Stimulated activated CD8-positive, alpha-beta memory T cell treated with anti-CD3 and anti-CD28 coated beads, Interleukin-15, amount 100 ng/mL, for 4 hours (primary cell): ENCODE measurements at places on chromosomes 4 and X.
A peak's percentile ranks its signal among the peaks of the same experiment; 100 is the strongest.

GRCh38 chr4:81684352-81684751 is 212.6 kb upstream of the RASGEF1B start:
- DNase-seq = no peak

GRCh38 chr4:7358100-7358735 is 76.5 kb downstream of the PSAPL1 start:
- no peak for DNase-seq

DNA sequence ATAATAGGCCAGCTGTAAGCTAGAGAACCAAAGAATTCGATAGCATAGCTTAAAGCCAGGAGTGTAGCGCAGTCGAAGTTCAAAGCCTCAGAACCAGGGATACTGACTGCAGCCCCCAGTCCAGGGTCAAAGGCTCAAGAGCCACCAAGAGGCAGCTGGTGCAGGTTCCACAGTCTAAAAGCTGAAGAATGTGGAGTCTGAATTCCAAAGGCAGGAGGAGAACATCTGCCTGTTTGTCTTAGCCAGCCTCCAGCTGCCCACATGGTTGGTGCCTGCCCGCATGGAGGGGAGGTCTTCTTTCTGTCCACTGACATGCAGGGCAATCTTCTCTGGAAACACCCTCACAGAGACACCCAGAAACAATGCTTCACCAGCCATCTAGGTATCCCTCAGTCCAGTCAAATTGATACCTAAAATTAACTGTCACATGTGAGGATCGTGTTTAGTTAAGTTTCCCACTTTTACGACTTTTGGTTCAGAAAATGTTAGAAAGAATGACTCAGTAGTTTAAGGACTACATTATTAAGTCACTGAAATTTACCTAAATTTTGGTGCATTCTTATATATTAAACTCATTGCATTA is 52.8 kb upstream of the RHOH start:
- no peak for DNase-seq

DNA sequence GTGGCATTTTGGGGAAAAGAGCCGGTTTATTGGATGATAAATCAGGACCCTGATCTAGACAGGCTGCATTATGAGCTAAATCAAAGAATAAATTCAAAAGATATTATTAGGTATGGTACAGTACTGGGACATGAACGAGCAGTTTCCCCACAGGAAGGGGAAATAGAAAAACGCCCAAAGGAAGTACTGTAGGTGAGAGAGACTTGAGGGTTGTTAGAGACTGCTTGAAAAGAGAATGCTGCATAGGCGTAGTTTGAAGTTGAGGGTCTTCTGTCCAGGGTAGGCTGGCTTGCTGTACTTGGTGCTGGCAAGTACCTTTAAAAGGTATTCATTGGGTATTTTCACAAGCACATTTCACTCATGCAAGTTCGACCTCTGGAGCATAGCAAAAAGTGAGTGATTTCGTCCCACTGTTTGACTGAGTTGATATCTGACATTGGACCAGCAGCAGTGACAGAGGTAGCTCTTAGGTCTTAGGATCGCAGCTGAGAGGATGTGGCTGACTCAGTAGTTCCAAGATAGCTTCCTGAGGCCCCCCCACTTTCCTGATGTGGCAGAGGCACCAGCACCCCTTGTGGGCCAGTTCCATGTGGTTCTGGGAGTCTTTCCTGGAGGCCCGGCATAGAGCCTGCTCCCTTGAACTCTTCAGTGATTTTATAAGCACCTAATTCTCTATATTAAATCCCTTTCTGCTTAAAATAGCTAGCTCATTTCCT is 64.3 kb downstream of the TMEM131L start:
- DNase-seq = peak; percentile 15

DNA sequence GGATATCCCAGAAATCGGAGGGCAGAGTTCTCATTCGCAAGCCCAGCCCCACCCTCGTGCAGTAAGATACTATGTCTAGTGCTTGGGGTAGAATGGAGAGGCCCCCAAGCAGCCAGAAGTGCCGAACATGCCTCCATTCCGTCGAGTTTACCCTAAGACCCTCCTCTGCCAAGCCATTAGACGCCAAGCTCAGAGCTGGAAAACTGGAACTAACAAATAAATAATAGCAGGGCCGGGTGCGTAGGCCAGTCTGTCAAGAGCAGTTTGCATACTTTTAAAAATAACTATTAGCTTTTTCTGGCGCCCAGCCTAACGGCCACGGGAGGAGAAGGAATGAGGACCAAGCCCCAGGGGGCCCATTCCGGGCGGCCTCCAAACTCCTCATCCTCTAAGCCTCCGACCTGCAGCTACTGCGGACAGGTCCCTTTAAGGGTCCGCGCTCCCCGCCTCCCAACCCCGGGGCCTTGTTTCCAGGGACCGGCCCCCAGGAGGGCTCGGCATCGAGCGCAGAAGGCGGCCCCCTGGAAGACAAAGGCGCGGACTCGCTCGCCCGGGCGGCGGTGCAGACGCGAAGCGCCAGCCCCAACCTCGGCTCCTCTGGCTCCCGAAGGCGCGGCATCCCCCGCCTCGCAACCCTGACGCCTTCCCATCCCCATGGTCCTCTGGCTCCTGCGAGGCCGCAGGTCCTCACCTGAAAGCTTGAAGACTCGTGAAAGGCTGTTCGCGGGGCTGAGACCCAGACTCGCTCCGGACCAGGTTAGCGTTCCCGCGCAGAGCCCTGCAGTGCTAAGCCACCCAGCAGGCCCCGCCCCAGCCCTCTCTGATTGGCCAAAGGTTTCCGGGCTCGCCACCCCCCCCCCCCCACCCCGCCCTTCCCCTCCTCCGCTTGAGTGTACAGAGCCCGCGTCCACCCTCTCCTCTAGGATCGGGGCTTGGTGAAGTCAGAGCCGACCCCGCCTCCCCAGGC is at the start of gene TMSB15A:
TSS of gene TMSB15A (minus strand) at position 765 of the 967 bp plus-strand sequence.
- peak; percentile 13 for DNase-seq

- DNase-seq = no peak
These were observed 42.4 kb downstream of the RHOXF2 start for GRCh38 chrX:120200851-120201250.

DNA sequence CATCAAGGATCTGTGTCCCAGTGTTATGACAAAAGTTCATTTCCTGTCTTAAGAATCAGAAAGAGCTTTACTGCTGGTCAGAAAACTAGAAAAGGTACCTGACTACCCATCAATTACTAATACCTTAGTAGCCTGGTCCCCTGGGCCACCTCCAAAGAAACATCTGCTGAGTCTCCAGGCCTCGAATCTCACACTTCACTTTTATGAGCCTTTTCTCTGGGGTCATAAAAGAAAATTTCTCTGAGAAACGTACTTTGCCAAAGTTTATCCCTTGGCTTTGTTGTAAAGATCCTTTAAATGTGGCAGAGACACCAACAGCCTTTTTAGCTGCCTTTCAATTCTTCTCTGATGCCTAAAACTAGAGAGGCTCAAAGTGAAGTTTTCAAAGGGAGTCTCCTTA is 17.8 kb downstream of the GUCY1A1 start:
- DNase-seq = no peak

DNA sequence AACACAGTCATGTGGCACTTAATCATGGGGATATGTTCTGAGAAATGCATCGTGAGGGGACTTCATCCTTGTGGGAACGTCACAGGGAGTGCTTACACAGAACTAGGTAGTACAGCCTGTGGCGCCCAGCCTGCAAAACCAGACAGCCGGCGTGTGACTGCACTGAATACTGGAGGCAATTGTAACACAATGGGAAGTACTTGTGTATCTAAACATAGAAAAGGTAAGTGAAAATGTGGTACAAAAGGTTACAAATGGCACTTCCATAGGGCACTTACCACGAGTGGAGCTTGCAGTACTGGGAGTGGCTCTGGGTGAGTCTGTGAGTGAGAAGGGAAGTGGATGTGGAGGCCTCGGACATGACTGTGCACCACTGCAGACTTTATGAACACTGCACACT is 5.2 kb downstream of the TLR3 start:
- no peak for DNase-seq

DNA sequence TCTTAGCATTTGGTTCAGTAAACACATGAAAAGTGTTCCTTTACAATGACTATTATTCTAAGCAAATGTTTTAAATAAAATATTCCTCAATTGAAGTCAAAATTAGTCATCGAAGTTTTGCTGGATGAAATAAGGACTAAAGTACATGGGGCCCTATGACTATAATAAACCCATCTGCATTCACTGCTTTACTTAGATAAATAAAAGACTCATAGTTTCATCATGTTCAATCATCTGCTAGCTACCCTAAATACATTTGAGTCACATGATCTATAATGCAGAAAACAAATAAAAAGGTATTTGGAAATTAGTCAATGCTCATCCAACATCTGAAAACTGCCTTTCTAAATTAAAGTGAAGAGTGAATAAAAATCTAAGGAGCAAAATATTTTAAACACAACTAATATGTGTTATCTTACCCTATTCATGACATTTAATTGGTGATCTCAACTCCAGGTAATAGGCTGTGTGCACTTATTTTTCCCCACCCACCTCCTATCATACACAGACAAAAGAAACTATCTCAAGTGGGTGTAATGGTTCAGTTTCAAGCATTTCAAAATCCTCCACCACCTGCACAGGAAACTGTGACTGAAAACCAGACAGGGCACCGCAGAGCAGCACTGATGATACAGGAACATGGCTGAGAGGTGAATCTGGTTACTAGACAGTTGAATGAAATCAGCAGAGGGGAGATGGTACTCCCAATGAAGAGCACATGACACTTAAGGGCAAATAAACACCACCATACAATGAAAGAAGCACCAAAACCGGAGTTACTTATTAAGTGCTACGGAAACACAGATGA is 78.6 kb downstream of the CAMK2D start:
- peak; percentile 64 for DNase-seq

GRCh38 chrX:120301960-120302359 is 9.3 kb downstream of the TMEM255A start:
- no peak for DNase-seq

GRCh38 chr4:88443486-88443885 is 13.4 kb upstream of the HERC5 start:
- no peak for DNase-seq

DNA sequence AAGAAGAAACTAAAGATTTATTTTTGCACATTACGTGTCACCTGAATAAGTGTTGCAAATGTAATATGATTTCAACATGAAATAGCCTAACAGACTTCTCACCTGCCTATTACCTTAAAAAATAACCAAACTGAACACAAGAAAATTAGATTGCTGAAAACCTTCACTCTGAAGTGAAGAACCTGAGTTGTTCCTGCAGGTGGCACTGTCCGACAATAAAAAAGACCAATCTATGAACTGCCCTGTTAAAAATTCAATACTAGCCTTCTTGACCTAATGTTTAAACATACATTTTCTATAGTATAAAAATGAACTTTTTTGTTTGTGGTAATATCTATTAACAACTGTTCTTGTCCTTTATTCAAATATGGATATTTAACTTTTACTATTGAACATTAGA is 69.2 kb upstream of the PNPLA4 start:
- DNase-seq = no peak

- DNase-seq = no peak
These were observed 187.3 kb upstream of the LEF1 start for GRCh38 chr4:108355902-108356535.

- DNase-seq = no peak
These were observed at the start of gene ARHGAP6 for GRCh38 chrX:11665168-11666111. Gene ARHGAP6 (minus strand): TSS chrX:11665920. CDS start chrX:11664828, 1,092 bp downstream.

- DNase-seq = no peak
These were observed 497 bp downstream of the HPGD start for GRCh38 chr4:174521800-174522182.

- DNase-seq = no peak
These were observed 469.0 kb upstream of the ATOH1 start for GRCh38 chr4:93359586-93359985.

DNA sequence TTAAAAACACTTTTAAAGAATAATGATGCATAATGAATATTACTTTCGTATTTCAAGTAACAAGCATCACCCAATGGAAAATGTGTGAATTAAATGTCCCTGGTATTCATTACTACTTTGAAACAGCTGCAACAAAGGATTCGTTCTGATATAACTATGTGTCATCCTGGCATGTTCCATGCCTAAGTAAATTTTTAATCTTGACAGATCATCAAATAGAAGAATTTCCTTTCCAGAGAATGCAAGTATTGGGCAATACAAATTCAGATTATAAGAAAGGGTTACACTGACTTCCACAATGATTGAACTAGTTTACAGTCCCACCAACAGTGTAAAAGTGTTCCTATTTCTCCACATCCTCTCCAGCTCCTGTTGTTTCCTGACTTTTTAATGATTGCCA is 105.3 kb downstream of the SPCS3 start:
- no peak for DNase-seq

- no peak for DNase-seq
These were observed 131.0 kb downstream of the PDGFRA start for GRCh38 chr4:54359919-54360650.

GRCh38 chrX:19195243-19195610 is 73.0 kb upstream of the ADGRG2 start:
- DNase-seq = peak; percentile 0

DNA sequence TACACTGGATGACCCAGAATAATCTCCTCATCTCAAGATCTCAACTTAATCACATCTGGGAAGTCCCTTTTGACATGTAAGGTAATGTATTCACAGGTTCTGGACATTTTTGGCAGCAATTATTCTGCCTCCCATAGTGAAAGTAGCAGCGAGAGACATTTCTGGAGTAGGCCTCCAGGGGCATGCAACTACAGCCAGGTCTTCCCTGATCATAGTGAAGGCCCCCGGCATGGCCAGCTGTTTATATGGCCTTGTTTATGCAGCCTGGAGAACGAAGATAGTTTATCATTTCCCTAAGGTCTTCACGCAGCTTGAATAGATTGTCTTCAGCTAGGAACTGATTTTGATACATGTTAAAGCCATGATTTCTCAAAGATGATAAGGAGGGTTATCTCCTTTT is 139.9 kb downstream of the RNF150 start:
- no peak for DNase-seq

GRCh38 chr4:42398171-42398870 is 1.0 kb downstream of the SHISA3 start:
- DNase-seq = no peak

- DNase-seq = no peak
These were observed 1.3 kb downstream of the USP9X start for GRCh38 chrX:41086627-41086932.

GRCh38 chr4:105622269-105622668 is 69.8 kb downstream of the ARHGEF38 start:
- no peak for DNase-seq

DNA sequence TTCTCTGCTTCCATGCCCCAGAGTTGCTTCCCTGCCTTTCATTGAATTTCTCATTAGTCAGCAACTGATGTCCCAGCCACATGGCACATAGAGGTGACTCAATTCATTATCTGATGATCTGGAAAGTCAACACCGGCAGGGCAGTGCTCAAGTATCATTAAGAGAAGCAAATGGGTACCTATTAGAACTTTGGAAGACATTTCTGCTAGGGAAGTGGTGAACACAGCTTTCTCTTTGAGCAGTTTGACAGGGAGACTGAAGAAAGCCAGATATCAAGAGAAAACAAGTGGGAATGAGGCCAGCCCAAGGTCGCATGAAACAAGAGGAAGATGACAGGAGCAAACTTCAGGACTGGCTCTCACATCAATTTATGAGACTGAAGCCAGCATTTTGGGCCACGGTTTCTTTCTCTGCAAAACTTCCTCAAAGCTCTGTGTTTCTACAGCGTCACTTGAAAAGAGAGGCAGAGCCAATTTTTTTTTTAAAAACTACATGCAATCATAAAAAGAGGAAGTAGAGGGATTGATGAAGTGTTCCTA is 108.3 kb upstream of the RPS6KA3 start:
- no peak for DNase-seq
